ENCODE measurements at places on chromosomes 6 and 20.
A peak's percentile ranks its signal among the peaks of the same experiment; 100 is the strongest.

DNA sequence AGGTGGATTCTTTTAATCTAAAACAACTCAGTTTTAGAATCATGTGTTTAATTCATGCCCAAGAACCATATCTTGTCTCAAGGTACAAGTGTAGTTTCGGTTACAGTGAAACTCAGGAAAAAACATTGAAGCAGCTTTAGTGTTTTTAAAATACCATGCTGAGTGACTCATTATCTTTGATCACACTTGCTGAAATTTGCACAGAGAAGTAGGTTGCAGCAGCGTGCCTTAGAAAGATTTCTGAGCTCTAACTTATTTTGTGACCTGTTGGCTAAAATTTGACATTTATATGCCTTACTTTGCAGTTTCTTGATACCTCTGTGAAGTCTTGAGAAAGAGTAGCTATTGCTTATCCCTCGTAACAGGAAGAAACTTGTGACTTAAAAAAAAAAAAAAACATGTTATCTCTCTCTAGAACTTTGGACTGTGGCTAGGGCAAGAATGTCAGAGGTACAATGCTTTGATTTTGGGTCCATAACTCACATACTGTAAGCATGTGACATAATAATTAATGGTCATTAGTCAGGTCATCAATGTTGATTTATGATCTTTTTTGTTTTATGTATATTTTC, 34.5 kb upstream of the FUCA2 start:
- DNase-seq: no peak

GRCh38 chr6:14401246-14401645, 283.7 kb downstream of the CD83 start:
- DNase-seq: no peak

DNA sequence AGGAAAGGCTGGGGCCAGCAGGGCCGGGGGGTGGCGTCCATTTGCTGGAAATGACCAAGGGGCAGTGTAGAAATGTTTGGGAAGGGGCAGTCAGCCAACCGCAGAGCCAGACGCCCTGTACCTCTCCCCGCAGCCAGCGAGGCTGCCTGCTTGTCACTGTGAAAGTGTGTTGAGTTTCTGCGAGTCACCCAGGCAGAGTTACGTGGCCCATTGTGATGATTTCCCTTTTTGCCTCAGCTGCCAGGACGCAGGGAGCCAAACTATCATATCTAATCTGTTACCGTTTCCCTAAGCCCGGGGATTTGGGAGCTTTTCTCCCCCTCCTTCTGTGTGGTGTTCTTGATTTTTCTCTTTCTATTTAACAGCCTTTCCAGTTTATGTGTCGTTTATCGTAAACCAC, 67.9 kb upstream of the STX16 start:
- no peak for DNase-seq

- DNase-seq: no peak
Observed at GRCh38 chr6:31049518-31049917, 39.2 kb downstream of the MUC22 start.

GRCh38 chr6:30686009-30686907, at the start of gene PPP1R18:
PPP1R18 (minus strand) TSS chr6:30686645; CDS start chr6:30686018, 627 bp downstream.
- DNase-seq: peak; percentile 77
